Activated T-cell treated with anti-CD3 and anti-CD28 coated beads, Interleukin-2, amount 50 U/mL, for 48 hours (primary cell): ENCODE measurements at places on chromosomes 16 and 17.

DNA sequence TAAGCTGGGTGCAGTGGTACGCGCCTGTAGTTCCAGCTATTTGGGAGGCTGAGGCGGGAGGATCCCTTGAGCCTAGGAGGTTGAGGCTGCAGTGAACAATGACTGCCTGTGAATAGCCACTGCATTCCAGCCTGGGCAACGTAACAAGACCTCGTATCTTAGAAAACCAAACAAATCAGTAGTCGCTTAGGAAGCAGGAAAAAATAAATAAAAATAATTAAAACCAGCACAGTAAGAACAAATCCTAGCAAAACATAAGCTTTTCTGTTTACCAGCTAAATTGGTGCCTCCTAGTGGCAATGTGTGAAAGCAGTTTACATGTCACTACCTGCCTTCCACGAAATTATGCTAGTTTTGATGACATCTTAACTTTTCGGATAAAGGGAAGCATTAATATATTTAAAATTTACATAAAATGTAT lies 1.3 kb downstream of the ARMC5 start:
- DNase-seq, result no peak

GRCh38 chr17:732902-733720 lies 715 bp downstream of the TLCD3A start:
- DNase-seq, result peak; percentile 73

DNA sequence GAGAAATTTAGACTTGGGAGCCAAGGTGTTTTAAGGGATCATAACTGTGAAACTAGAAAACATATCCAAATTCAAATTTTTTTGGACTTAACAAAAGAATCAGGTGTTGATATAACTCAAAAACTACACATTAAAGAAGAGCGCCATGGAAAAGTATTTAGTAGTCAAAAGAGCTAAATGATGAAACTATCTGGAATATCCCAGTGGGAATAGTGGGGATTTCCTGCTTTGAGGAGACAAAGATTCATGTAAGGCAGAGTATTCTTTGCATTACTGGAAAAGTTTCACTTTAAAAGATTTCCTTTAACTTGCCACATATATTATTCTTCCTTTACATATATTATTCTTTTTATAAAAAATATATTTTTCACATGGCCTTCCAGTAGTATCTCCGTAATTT lies 40.3 kb upstream of the VPS4A start:
- no peak for DNase-seq

DNA sequence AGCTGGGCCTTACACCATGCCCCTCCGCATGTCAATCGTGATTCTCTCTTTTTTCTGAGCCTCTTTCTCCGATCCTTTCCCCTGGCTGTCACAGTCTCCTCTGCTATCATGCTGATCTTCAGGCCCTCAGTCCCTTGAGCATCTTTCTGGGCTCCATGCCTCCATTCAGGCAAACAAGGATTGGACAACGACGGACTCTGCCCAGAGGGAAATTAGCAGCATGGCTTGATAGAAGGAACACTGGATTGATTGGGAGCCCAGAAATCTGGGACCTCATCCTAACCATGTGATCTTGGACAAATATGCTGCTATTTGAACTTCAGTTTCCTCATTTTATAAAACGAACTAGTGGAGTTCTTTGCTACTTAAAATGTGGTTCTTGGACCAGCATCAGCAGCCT lies 19.6 kb upstream of the PHF12 start:
- DNase-seq, result no peak

- DNase-seq, result no peak
Measured at GRCh38 chr16:83602761-83603722, 204.7 kb upstream of the HSBP1 start.

GRCh38 chr16:21702276-21702675 lies 38.5 kb downstream of the OTOA start:
- DNase-seq, result no peak

DNA sequence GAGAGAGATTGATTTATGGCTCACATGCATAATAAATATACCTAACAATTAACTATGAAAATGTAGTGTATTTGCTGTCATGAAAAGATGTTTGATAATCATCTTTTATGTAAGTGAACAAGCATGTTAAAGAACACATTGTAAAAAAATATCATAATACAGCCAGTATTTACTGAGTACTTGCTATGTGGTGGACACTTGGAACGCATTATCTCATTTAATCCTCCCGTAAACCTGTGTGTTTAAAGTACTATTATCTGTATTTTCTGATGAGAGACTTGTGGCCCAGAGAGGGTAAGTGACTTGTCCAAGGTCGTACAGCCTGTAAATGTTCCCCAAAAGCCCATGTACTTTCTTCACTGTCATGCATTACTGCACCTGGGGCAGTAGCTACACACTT lies 70.7 kb downstream of the PRKCA start:
- no peak for DNase-seq

- DNase-seq, result no peak
Measured at GRCh38 chr16:1794221-1794871, 841 bp upstream of the IGFALS start.

- peak; percentile 24 for DNase-seq
Measured at GRCh38 chr17:47726796-47727703, 6.0 kb upstream of the TBX21 start.

DNA sequence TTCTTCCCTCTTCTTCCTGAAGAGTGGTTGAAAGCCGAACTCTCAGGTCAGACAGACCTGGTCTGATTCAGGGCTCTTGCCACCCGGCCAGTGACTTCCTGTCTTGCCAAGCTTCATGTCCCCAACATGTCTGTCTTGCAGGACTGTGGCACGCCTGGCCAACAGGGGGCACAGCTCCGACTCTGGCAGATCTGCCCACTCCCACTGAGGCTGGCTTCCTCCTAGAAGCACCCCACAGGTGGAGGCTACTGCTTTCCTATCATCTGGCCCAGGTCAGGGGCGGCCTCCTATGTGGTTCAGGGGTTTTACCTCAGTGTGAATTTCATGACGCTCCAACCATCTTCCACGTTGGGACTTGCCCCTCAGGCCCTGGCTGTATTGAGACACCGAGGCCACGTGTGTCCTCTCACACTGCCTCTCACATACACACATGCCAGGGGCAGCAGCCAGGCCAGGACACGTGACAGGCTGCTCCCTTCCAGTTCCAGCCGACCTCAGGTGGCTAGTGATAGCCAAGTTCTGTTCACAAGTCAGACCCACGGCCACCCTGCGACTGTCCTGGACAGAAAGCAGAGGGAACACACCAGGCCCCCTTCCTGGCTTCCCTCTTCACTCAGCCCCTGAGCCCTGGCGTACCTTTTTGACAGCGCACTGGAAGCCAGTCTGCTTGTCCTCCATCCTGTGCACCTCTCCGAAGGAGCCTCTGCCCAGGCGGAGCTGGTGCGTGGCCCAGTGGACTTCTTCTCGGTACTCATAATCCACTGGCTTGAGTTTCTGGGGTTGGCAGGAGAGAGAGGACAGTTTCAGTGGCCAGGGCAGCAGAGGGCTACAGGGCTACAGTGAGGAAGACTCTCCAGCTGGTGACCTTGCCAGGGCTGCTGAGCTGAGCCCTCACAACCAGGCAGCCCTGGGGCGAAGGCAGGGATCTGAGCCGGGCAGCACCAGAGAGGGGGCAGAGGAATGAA lies 22.6 kb upstream of the SPATA32 start:
- peak; percentile 71 for DNase-seq

DNA sequence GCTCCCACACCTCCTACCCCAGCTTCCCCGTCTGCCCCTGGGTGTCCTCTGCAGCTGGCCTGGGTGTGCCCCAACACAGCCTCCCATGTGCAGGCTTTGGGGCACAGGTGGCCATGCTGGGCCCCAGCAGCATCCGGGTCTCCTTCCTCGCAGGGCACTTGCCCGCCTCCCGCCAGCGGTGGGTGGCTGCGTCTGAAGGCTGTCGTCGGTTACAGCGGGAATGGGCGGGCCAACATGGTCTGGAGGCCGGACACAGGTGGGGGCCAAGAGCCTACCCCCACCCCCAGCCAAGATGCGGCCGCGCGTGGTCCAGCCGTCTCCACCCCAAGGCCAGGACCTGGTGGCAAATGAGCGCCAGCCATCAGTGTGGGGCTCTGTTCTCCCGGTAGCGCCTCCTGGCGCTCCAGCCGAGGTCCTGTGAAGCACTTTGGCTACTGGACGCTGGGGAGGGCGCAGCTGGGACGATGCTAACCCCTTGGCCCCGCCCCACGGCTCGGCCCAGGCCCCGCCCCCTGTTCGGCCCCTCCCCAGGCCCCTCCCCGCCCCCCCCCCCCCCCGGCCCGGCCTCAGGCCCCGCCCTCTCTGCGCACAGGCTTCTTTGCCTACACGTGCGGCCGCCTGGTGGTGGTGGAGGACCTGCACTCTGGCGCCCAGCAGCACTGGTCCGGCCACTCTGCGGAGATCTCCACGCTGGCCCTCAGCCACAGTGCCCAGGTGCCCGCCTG lies 7.3 kb upstream of the RHOT2 start:
- DNase-seq, result peak; percentile 77

DNA sequence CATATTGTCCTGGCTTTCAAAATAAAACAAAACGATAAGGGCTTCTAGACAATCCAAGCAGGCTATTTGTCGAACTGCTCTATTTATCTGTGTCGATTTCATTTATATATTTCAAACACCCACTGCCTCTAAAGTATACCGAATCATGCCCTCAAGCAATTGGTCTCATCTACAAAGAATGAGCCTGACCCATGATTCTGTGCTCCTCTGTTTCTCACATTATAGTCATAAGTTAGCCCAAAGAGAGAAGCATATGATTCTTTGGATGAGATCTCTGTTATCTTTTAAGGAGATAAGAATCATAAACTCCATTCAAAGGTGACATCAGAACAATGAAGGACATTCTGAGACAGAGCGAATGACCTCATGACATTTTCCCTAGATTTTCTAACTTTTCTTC lies 191.1 kb downstream of the MAP2K6 start:
- no peak for DNase-seq

DNA sequence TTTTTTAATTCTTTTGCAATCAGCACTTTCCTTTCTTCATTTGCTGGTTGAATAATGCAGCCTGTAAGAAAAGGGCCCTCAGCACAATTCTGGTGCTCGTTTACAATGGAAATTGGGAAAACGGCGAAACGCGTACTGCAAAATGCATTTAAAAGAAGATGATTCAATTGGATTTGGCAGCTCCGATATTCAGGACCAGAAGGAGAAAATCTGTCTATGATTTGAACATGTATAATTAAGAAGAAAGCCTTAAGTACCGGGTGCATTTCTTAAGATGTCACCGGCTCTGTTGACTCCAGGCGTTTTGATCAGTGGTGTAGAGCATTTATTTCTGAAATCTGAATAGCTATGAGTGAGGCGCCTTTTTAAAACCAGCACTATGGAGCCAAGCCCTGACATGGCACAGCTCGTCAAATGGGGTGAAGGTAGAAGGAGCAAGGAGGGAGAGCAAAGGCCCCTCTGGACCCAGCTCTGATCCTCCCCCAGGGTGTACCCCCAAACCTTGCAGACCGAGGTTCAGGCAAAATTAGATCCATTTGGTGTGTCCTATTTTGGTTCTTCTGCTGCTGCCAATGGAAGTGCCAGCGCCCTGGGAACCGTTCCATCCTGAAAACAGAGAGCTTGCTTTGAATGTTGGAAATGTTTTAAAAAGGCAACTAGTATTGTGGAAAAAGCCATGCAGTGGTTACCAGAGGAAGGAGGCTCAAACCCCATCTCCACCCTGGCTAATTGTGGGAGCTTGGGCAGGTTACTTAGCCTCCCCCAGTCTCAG lies 161.4 kb upstream of the RPL38 start:
- DNase-seq, result no peak

- no peak for DNase-seq
Measured at GRCh38 chr17:75617675-75618074, 15.6 kb upstream of the SMIM5 start.

DNA sequence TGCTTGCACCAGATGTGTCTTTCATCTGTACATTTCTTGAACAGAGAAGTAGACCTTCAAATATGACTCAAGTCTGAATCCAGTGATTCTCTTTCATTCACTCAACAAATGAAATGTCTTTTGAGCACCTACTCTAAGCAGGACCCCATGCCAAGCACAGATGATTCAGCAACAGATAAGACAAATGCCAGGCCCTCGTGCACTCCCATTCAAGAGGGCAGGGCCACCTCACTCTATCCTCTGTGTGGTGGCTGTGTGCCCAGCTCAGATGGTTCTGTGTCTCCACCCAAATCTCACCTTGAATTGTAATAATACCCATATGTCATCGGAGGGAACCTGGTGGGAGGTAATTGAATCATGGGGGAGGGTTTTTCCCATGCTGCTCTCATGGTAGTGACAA lies 74.1 kb upstream of the NKD1 start:
- DNase-seq, result peak; percentile 48

DNA sequence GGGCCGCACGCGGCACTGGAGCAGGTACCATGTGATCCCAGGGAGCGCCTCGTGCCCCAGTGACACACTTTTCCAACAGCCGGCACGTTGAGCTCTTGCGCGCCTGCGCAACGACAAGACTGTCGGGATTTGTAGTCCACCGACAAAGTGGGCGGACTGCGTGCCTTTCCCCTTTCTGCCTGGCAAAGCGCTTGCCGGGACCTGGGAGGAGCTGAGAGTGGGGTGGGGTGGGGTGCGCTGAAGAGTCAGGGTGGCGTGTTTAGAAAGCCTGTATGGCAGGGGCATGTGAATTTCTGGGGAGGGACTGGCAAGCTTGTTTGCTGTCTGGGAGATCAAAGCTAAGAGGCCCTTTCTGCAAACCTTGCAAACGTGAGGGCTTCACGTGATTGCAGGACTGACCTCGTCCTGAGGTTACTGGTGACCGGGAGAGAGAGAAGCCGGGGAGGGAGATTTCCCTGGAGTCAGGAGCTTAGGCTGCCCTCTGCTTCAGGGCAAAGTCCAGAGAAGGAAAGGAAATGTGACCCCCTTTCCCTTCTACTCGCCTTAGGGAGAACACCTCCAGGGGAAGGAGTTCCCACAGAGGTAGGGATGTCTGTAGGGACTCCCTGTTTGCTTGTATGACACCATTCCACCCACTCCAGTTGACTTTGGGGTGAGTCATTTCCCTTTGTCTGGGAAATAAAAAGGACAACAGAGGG lies 429 bp upstream of the NR1D1 start:
- DNase-seq, result peak; percentile 94

DNA sequence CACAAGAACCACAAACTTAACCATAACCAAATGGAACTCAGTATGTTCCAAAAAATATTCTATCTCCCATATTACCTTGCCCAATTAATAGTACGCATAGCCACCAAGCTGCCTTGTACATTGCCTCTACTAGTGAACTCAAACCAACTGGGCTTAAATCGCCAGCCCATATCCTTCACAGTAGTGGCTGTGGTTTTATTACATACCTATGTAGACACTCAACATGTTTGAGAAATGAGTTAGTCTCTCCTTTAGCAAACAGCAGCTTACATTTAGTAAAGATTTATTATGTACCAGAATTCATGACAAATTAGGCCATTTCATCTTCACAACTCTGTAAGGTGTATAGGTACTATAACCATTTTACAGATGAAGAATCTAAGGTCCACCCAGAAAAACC lies 41.4 kb downstream of the GRB2 start:
- DNase-seq, result no peak
